Pancreas (tissue), 10 donors: ENCODE measurements at places on chromosomes 13 and 19. TPM values are rescaled to one million over a fixed set of nuclear protein-coding genes. Genes with fewer than 3 reads are reported as not detected.
A peak's percentile ranks its signal among the peaks of the same experiment; 100 is the strongest.

Gene UBE2M
- total RNA-seq, result 26.6 TPM

Gene PSG1
- not detected for total RNA-seq

Gene CYP2A7
- not detected for total RNA-seq

Gene ZNF701
- total RNA-seq, result 6.5 TPM

Gene THSD1
- total RNA-seq, result 1.8 TPM

Gene OR7D2
- not detected for total RNA-seq

Gene SULT2A1
- total RNA-seq, result 0.41 TPM

Gene ONECUT3
- not detected for total RNA-seq

DNA sequence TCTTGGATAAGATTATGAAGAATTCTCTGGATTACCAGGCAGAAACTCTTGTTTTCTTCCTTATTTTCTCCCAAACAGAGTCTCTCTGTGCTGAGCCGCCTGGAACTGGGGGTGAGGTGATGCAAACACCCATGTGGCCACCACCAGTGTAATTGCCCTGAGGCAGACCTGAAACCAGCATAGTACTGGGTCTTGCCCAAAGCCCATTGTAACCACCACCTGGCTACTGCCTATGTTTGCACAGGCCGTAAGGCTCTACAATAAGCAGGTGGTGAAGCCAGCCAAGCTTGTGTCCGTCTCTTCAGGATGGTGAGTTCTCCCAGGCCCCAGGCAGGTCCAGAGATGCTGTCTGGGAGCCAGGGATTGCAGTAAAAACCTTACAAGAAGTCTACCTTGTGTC lies 18.9 kb upstream of the KBTBD7 start:
- H3K36me3 ChIP-seq, result no peaks in the 10 kb centered on the region
- no peaks in the 10 kb centered on the region for H3K4me1 ChIP-seq
- H3K27ac ChIP-seq, result no peak overlapping the region
- no peaks in the 10 kb centered on the region for H3K27me3 ChIP-seq
- no peak overlapping the region for H3K4me3 ChIP-seq

DNA sequence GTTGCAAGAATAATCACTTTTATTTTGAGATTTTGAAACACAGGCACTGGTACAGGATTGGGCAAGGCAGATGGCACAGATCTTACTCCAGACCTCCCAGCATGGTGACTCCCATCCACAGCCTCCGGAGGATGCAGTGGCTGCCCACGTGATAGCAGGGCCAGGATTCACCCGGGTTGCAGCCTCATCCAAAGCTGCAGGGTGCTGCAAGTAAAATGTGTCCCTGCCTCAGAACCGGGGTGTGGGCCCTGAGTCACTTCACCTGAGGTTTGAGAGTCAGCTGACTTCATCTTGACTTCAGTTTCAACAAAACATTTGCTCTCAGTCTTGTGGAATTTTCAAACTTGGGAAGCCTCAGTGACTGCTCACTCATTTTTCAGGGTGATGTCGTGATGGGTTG lies 201.9 kb downstream of the FGF9 start:
- H3K27me3 ChIP-seq, result no peaks in the 10 kb centered on the region
- no peak overlapping the region for H3K27ac ChIP-seq
- no peak for DNase-seq
- no peaks in the 10 kb centered on the region for H3K4me1 ChIP-seq
- H3K36me3 ChIP-seq, result no peaks in the 10 kb centered on the region
- H3K4me3 ChIP-seq, result no peak overlapping the region

DNA sequence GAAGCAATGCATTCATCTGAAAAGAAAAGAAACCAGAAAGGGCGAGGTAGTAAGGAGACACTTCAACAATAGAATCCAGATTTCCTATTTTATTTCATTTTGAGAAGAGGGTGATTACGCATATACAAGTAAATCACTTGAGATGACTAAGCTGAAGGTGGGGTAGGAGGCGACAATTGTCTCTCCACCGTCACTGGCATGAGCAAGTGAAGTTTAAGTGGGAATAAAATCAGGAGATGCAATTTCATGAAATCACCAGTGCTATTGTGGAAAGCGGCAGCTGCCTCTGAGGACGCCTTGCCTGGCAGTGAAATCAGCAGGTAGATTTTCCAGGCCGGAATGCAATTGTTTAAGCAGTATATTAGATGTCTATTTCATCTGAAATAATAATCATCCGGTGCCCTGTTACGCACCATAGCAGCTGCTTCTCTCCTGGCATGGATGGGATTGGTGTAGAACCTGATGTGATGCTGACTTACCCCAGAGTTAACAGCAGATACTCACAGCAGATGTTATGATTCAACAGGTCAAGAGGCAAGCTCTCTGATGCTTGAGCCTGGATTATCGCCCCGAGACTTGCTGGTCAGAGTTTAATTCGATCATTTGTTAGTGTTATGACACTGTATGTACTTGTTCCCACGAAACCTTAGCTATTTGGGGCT lies 64.3 kb downstream of the RASL11A start:
- no peaks in the 10 kb centered on the region for H3K36me3 ChIP-seq
- no peaks in the 10 kb centered on the region for H3K4me1 ChIP-seq
- no peaks in the 10 kb centered on the region for H3K27me3 ChIP-seq
- no peak overlapping the region for H3K4me3 ChIP-seq

DNA sequence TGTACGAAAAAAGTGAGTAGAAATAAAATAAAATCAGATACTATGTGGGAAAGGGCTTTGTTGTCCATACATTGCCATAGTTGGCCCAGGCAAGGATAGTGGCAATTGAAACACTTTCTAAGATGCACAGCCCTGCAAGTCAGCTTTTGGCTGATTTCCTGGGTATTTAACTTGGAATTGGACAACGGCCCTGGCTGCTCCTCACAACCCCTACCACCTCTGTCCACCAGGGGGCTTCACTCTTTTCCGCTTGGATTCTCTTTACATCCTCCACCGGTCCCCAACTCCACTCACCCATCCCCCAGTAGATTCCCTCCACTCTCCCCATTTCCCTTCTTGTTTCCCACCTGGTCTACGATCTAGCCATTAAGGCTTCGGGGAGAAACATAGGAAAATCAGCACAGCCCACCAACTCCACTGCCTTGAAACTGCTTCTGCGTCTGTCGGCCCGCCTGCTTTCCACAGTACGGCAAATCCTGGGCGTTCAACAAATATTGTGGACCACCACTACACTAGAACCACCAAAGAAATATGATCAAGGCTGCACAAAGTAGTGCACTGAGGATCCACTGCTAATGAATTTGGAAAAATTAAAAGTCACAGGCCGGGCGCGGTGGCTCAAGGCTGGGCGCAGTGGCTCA lies 48.6 kb upstream of the GTF3A start:
- peaks cover 9% of the 10 kb centered on the region for H3K4me1 ChIP-seq
- H3K4me3 ChIP-seq, result no peak overlapping the region
- peak; percentile 67 for DNase-seq
- H3K27me3 ChIP-seq, result no peaks in the 10 kb centered on the region
- no peak overlapping the region for H3K27ac ChIP-seq

DNA sequence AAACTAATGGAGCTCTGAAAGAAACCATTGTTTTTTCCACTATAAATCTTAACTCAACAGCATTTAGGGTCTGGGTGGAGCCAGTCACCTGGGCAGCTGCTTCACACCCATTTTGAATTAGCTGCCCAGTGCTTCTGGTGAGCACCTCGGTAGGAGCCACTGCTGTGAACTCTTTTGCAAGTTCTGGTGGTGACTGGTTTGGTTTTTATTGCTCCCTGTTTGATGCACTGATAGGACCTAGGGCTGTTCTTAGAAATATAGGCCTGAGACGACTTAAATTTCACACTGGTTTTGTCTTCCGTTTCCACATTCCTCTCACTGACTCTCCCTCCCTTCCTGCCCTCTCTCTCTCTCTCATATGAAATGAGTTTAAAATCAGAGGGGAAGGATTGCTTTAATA lies 103.9 kb downstream of the GGACT start:
- no peaks in the 10 kb centered on the region for H3K36me3 ChIP-seq
- H3K4me1 ChIP-seq, result no peaks in the 10 kb centered on the region
- H3K4me3 ChIP-seq, result no peak overlapping the region
- DNase-seq, result no peak
- H3K27ac ChIP-seq, result no peak overlapping the region
